ENCODE measurements at places on chromosomes 2 and 18.

DNA sequence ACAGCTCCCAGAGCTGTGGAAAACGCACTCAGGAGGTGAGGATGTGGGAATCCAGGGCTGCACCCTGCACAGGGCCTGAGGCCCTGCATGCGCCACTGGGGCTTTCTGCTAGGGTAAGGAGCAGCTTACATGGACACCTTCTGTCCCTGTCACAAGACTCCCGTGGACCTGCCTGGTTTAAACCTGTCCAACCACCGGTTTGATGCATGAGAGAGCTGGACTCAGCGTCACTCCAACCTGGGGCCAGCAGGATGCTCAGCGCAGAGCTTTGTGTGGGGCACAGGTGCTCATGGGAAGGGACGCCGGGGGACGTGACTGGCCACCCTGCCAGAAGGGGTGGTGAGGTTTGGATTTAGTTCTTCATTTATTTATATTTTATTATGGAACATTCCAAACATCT is 24.2 kb downstream of the SNORC start:
- DNase-seq, result no peak

- no peak for DNase-seq
Measured at GRCh38 chr2:117763804-117764203, 50.7 kb upstream of the DDX18 start.

DNA sequence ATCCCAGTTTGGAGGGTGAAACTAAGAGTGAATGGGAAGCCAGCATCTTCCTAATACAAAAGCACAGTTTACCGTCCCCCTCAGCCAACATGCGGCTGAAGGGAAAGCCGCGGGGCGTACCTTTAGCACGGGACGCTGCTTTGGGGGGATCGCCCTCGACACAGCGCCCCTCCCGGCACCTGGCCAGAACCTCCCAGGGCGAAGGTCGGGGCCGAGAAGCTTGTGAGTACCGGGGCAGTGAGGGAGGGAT is at the start of gene METTL8:
Gene METTL8, minus strand, starts transcription at position 228 of the 250 bp plus-strand sequence. CDS start 41,805 bp downstream, outside the sequence.
- DNase-seq, result no peak

DNA sequence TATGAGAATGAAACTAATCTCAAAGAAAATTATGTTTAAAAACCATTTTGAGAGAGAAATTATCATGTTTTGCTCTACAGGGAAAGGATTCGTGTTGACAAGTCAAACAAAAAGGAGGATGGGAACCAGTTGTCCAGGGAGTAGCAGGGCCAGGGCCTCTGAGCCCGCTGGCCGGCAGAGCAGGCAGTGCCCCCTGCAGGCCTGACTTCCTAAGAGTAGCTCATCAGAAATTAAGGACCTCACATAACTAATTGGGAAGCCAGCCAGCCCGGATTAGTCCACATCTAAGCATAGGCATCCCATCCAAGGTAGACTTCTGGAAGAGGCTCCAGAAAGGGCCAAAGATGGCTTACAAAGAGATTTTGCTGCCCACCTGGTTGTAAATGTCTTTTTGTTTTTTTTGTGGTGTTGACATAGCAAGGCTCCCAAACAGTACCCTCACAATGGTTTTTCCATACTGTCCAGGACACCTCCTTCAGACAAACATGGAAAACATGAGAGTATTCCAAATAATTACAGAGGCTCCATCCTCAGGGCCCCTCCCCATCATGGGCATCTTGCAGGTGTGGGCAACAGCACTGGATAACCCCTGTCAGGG is 241.2 kb upstream of the TANK start:
- peak; percentile 14 for DNase-seq

DNA sequence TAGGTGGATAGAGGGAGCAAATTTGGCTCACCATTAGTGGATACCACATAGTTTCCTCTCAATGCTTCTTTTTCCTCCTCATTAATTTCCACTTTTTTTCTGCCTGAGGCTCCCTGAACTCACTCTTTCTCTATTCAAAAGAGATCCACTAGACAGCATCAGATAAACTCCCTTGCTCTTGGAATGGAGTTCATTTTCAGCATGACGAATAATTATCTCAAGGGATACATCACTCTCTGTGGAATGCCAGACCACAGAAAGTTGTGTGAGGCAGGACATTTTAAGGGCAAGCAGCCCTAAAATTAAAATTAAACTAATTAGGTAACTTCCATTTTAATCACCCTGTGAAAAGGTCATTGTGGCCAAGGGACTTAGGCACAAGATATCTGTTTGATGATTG is 1920.1 kb upstream of the CELF4 start:
- no peak for DNase-seq

- DNase-seq, result no peak
Measured at GRCh38 chr2:33437297-33437696, 39.2 kb upstream of the RASGRP3 start.

DNA sequence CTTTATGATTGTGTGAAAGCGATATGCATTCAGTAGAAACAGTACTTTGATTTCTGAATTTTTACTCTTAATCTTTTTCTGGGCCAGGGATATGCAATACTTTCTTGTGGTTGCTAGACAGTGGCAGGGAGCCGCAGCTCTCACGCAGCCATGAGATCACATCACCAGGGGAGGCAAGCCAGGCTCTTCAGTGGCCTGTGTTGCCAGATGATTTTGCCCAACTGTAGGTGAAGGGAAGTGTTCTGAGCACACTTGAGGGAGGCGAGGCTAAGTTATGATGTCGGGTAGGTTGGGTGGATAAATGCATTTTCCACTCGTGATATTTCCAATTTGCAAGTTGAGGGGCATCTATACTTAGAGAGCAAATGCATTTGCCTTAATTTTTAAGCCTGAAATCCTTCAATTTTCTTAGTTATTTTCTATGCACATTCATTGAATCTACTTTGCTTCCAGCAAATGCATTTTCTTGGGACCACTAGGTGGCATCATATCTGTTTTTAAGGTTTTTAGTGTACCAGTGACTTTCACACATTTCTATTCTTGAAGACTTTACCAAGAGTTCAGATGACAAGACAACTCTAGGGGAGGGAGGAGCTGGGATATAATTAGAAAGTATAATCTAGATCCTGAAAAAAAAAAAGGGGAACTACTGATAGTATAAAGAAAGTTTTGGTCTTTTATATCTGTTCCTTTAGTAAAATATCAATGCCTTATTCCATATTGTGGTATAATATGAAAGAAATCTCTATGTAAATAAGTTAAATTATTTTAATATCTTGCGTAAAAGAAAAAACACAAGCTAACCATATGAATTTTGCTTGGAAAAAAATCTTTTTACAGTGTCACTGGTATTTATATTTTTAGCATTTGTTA is 643.3 kb downstream of the SOCS6 start:
- DNase-seq, result peak; percentile 9

GRCh38 chr18:21167641-21168377 is 56.2 kb upstream of the ROCK1 start:
- no peak for DNase-seq

- no peak for DNase-seq
Measured at GRCh38 chr2:58484221-58484620, 243.1 kb upstream of the FANCL start.

DNA sequence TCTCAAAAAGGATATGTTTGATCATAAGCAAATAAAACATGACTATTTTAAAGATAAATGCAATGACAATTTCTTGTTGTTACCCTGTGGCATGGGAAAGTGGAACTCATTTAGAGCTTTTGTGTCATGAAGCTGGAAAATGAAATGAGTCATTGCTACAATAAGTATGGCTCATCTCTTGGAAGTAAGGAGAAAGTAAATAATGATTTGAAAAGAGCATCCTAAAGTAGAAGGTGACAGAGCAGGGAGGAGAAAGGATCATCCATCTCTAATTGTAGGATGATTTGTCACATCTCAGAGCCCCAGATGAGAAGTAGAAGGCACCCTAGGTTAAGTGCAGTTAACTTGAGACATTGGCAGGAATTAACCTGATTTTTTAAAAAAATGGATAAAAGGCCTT is 200.5 kb downstream of the CPS1 start:
- no peak for DNase-seq

DNA sequence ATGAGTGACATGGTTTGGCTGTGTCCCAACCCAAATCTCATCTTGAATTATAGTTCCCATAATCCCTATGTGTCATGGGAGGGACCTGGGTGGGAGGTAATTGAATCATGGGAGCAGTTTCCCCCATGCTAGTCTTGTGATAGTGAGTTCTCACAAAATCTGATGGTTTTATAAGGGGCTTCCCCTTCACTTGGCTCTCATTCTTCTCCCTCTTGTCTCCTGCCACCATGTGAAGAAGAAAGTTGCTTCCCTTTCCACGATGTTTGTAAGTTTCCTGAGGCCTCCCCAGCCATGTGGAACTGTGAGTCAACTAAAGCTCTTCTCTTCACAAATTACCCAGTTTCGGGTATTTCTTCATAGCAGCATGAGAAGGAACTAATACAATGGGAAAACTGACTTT is 14.0 kb downstream of the DNAH7 start:
- DNase-seq, result no peak

- DNase-seq, result no peak
Measured at GRCh38 chr2:85164145-85164569, 31.0 kb downstream of the TCF7L1 start.

DNA sequence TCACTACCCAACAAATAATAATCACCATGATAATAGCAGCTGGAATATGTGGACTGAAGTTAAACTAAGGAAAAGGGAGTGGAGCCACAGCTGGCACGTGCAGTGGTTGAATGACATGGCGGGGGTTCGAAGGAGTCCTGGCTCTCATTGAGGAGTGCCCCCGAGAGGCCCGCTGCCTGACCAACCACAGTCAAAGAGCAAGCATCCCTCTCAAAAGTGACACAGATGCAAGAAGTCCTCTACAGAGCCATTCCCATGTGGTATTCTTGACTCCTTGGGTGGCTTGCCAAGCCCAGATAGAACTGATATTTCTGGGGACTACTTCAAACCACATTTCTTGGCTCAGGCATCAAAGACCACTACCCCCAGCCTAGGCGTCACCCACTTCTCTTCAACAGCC is 405.1 kb downstream of the TNS1 start:
- DNase-seq, result no peak

- no peak for DNase-seq
Measured at GRCh38 chr2:226581661-226582060, 218.0 kb downstream of the IRS1 start.

GRCh38 chr2:170925923-170926322 is 3.1 kb upstream of the GORASP2 start:
- DNase-seq, result no peak

DNA sequence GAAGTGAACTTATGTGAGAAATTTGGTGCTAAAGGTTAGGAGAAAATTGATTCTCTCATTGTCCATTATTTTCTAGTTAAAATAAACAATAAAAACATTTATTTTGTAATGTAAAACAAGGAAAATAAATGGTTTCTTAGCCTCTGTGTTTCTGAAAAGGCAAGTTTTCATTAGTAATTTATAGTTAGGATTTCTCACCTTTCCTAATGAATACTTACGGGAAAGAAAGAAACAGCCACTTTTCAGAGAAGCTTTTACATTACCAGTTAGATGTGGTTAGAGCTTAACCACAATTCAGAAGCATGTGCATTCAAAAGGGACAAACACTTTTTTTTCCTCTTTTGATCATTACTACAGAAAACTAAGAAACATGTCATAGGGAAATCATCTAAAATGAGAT is 18.8 kb downstream of the NEMP2 start:
- DNase-seq, result peak; percentile 45

DNA sequence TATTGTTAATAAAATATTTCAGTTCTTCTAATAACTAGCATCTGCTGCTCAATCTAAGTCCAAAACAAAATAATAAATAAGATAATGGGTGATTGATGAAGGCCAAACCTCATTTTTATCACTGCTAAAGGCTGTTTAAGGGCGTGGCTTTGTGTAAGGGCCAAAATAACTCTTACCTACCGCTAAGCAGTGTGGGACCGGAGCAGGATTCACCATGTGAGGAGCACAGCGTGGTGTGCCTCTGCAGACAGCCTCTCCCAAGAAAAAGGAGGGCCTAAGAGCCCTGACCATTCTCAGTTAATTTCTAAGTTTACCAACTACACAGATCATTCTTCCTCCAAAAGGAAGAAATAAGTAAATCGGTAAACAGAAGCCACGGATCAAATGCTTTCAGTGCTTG is 353.7 kb downstream of the ARL6IP6 start:
- no peak for DNase-seq

GRCh38 chr2:171512014-171512413 is 10.3 kb upstream of the CYBRD1 start:
- no peak for DNase-seq

DNA sequence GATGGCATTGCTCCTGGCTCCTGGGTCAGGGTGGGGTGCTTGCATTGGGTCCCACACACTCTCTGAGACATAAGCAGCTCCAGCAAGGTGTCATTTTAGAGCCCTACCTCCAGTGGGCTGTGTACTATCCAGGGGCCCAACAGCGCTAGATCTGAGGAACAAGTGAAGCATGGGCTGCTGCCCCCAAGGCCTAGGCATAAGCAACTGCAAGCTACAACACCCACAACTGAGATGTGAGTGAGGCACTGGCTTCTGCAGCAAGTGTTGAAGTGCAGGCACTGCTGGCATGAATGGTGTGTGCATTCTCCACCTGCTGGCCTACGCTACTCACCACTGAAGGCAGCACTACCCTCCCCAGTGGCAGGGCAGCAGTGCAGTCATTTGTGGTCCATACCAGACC is 81.0 kb upstream of the STK39 start:
- DNase-seq, result no peak

GRCh38 chr2:48467637-48468036 is 62.3 kb upstream of the STON1 start:
- DNase-seq, result no peak

- peak; percentile 82 for DNase-seq
Measured at GRCh38 chr2:174778085-174778981, 14.1 kb upstream of the CHRNA1 start.

GRCh38 chr2:635687-636621 is 41.3 kb downstream of the TMEM18 start:
- no peak for DNase-seq

Measured in activated CD4-positive, alpha-beta T cell treated with anti-CD3 and anti-CD28 coated beads, Interleukin-2, amount 50 U/mL, for 16 hours (primary cell).